ENCODE measurements at places on chromosomes 5 and 9.

DNA sequence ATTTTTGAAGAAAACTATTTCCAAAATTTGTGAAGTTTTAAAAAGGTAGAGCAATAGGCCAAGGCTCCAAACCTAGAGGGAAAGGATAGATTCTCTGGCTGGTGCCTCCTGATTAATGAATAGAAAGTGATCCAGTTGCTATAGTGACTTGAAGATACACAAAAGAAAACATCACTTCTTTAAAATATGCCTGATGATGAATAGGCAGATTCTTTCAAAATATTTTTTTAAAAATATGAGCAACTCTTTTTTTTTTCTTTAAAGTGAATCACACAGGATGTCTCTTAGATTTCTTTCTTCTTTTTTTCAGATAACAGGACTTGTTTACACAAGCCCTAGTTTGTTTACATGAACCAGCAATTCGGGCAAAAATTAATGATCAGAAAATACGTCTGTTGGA lies 124.4 kb downstream of the RFK start:
- DNase-seq: no peak

DNA sequence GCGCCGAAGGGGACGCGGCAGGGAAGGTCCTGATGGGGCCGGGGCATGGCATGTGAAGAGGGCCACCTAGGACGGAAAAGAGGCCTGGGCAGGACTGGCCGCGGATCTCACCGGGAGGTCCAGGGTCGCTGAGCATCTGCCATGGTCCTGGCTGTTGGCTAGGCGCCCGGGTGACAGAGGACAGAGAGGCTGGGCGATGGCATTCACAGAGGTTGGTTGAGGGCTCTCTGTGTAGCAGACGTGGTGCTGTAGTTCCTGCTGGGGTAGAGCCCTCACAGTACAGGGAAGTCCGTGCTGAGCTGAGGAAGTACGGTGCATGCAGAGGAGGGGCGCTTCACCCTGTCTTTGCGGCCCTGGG lies 427 bp downstream of the PCYOX1L start:
- DNase-seq: no peak

- DNase-seq: no peak
These were observed 215.7 kb upstream of the S1PR3 start for GRCh38 chr9:88775559-88775958.

DNA sequence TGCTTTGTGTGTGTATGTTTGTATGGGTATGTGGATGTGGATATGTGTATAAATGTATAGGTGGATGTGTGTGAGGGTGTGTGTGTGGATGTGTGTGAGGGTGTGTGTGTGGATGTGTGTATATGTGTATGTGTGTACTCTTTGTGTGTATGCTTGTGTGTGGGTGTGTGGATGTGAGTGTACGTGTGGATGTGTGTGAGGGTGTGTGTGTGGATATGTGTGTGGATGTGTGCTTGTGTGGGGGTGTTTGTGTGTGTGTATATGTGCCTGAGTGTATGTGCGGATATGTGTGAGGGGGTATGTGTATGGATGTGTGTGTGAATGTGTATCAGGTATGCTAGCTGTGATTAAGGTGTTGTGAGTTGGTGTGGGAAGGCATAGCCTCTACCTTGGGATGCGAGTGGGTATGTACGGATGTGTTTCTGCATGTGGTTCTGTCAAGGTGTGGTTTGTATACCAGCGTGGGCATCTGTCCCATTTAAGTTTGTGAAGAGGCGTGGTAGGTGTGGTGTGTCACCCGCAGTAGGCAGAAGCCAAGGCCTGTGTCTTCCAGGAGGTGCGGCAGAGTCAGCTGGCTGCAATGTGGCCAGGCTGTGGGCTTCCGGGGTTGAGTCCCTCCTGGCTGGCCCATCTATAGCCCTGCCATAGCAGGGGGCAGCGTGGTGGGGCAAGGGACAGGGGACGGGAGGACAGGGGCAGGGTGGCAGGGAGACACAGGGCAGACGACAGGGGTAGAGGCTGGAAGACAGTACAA lies 155.8 kb downstream of the DAB2IP start:
- DNase-seq: no peak

DNA sequence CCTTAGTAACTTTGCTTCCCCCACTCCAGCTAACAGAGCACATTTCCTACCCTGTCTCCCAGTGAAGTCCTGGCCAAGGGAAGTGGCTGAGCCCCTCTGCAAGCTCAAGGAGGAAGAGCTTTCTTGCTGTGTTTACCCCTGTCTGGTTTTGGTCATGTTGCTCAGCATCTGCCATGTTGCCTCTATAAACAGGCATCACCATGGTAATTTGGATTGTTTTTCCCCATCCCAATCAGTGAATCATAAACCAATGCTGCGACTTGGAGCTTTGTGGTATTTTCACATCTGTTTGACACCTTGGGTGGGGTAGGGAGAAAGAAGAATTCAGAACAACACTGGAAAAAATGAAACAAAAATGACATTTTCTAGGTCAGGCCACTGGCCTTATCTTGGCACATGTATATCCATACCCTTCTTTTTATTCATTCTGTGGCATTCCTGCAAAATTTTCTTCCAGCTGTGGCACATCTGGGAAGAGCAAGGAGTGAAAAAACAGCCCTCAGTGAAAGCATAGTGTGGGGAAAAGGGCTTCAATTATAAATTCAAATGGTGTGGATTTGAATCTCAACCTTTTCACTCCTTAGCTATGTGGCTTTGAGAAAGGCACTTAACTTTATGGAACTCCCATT lies 42.5 kb downstream of the SLIT3 start:
- DNase-seq: no peak

DNA sequence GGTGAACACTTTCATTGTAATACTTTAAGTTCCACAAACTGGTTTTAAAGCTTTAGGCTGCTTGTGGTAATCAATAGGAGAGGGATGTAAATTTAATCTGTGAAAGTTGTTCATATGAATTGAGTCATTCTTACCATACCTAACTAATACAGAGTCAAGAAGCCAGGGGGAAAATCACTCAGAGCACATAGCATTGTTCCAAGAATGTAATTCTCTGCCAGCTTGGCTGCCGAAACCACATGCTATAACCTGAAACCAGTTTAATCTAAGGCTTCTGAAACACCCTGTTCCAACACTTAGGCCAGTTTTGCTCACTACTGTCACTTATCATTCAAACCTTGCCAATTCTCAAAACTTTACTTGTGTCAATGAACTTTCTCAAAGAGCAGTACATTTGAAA lies 528.8 kb upstream of the GRAMD2B start:
- no peak for DNase-seq

GRCh38 chr9:7146582-7146981 lies 388.8 kb downstream of the KDM4C start:
- no peak for DNase-seq

GRCh38 chr5:135240781-135241360 lies 158.2 kb downstream of the MACROH2A1 start:
- DNase-seq: no peak

DNA sequence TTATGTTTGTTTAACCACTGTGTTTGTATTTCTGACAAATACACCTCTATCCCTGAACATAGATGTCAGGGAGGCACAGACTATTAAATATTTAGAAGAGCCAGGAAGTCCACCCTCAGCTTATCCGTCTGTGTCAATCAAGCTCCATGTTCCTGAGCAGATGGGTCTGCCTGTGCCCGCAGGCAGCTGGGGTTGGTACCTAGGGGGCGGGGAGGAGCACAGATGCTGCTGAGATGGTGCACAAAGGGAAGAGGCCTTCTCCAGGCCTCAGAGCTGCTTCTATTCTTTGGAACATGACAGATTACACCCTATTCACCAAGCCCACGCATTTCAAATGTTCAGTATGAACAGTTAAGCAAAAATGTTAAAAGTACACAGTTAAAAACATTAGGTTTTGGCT lies 142.1 kb downstream of the EPB41L4A start:
- no peak for DNase-seq

GRCh38 chr5:146103594-146103993 lies 1.8 kb downstream of the PLAC8L1 start:
- DNase-seq: no peak

DNA sequence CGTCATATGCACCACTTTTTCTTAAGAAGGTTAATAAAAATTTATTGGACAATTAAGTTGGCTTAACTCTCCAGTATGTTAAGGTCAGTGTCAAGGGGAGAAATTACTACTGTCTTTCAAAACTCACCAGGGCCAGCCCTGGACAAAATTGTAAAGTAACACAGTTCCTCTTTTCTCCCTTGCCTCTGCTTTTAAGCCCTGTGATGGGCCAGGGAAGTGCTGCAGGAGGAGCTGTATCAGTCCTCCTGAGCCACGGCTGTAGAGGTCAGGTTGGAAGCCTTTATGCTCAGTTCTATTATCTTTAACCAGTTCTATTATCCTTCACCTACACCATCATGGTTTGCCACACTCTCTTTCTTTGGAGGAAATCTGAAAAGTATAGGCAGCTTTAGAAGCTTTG lies 11.5 kb upstream of the PPP2R2B start:
- no peak for DNase-seq

GRCh38 chr5:178590141-178590923 lies at the start of gene COL23A1:
Gene COL23A1 (minus strand): TSS chr5:178590393.
- peak; percentile 22 for DNase-seq

- DNase-seq: no peak
These were observed 19.8 kb upstream of the PIP5K1B start for GRCh38 chr9:68685213-68685612.

DNA sequence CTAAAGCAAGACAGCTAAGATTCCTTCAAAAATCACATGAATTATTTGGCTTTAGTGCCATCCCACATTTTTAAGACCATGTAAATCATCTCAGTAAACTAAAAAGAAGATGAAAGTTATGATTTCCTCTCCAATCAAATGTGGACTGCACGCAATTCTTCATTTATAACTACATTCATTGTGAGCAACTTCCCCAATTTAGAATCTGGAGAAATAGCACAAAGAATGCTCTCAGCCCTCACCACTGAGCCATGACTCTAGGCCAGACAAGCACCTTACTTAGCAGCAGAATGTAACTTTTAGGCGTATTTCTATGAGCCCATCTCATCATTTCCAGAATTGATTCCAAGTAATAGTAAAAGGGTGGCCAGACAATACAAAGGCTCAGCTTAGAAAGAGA lies 616.6 kb downstream of the TLE1 start:
- DNase-seq: no peak

DNA sequence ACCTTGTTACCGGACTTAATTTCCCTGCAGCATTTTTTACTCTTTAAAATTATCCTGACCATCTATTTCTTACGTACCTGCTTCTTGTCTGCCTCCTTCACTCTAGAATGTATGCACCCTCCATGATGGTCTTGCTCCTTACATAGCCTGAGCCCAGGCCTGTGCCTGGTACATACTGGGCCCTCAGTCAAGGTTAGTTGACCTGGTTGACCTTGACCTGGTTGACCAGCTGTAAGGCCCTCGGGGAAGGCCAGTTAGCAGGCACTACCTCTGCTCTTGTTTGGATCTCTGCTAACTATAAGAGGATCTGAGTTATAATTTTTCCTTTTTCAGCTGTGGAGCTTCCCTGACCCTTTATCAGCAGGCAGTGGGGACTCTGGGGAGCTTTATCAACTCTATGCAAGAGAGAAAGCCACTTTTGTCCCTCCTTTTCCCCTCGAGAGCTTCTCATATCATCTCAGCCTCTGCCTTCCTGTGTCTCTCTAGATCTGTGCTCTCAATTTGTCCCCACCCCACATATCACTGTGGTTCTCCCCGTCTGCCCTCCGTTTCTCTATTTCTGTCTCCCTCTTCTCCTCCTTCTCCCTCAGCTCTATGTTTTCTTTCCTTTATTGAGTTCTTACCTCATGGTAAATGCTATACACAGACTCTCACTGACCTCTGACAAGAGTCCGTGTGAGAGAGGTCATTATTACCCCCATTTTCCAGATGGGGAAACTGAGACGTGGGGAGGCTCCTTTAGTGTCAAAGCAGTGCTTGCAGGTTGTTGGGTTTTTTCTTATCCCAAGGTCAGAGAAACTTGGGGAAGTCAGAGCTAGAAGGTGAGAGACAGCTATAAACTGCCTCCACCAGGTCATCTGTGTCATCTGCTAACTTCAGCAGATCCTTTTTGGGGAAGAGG lies 28.6 kb downstream of the SPRY4 start:
- no peak for DNase-seq

DNA sequence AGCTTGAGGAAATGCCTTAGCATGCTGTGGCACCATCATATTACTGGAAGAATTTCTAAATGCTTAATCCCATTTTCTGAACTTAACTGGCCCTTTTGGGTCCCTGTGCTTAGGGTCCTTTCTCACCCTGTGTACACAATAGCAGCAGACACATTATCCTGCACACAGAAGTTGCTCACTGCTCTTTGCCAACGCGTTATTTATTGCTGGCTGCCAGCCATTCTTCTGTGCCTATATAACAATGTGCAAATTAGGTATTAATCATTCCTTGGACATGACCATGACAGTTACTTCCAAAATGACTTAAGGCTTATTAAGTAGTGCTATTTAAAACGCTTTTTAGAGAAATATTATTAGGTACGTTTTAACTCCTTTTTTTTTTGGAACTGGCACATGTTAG lies 134.7 kb downstream of the FBN2 start:
- DNase-seq: no peak

DNA sequence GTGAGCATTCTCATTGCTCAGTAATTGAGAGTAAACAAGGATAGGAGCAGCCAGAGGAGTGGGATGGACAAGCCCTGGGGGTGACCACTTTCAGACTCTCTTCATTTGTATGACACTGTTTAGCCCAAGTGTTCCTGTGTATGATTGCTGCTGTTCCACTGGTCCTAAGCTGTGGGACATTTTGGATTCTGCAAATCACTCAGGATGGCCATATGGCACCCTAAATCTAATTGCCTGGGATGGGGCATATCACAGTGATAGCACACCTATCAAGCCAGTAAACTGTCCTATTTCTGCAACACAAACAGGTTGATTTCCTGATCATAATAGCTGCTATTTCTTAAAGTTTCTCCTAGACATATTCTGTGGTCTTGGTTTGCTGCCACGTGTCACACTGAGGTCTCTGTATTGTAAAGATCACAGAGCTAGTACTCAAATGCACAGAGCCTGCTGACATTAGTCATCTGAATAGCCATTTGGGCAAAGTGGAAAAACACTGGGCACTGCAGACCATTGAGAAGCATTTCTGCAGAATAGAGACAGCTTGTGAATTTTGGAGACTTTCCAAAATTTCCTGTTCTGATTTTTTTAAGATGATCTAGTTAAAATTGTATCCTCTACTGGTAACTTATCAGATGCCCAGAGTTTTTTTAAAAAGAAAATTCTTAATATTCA lies 320.2 kb downstream of the RFX3 start:
- no peak for DNase-seq

GRCh38 chr5:173866858-173867679 lies 21.1 kb upstream of the CPEB4 start:
- DNase-seq: no peak

DNA sequence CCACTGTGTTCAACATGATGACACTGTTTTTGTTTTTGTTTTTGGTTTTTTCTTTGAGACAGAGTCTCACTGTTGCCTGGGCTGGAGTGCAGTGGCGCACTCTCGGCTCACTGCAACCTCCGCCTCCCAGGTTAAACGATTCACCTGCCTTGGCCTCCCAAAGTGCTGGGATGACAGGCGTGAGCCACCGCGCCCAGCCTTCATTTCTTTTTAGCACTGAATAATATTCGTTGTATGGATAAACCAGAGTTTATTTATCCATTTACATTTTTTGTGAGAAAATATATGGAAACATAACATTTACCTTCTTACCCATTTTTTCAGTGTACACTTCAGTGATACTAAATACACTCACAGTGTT lies 4.2 kb downstream of the CARD19 start:
- DNase-seq: no peak
